Stimulated activated CD8-positive, alpha-beta memory T cell treated with anti-CD3 and anti-CD28 coated beads, Interleukin-15, amount 100 ng/mL, for 1 hour (primary cell): ENCODE measurements at places on chromosomes 3 and 15.

DNA sequence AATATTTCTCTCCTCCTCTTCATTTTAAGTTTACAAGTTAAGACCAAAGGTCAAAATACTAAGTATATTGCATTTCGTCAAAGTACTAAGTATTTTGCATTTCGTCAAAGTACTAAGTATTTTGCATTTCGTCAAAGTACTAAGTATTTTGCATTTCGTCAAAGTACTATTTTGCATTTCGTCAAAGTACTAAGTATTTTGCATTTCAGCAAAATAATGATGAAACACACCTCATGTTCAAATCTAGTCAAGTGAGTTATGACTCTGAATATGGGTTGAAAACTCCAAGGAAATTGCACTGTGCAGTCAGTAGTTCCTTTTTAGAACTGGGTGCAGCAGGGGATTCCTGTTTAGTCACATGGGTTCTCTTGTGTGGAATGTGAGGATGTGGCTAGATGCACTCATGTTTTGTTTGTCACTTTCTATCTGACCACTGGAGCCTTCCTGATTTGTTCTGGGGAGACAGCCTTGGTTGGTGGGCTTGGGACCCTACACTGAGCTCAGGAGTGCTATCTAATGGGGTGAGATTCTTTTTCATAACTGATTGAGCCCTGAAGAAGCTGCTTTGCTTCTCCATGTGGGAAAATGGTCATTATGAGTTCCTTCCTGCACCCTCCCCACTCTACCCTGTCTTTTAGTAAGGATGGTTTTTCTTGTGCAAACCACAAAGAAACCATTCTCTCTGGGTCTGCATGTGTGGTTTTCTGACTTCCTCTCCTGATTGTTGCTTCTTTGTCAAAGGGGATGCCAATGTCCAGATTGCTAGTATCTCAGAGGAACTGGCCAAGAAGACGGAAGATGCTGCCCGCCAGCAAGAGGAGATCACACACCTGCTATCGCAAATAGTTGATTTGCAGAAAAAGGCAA lies 73.4 kb downstream of the CCK start:
- DNase-seq, result no peak

DNA sequence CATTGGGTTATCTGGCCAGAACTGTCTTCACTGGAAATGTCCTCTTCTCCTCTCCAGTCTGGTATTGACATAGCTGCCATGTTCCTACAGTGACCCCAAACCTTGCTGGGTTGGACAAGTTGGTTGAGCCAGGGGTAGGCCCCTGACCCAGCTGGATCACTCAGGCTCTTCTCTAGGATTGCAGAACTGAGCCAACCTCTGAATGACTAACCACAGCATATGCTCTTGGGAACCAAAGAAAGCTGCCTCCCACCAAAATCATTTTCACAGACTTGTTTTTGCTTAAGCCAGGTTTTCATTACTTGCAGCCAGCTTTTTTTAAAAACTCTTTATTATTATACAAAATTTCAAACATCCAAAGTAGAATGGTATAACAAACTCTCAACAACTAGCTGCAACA lies 41.4 kb downstream of the FSIP1 start:
- DNase-seq, result no peak

DNA sequence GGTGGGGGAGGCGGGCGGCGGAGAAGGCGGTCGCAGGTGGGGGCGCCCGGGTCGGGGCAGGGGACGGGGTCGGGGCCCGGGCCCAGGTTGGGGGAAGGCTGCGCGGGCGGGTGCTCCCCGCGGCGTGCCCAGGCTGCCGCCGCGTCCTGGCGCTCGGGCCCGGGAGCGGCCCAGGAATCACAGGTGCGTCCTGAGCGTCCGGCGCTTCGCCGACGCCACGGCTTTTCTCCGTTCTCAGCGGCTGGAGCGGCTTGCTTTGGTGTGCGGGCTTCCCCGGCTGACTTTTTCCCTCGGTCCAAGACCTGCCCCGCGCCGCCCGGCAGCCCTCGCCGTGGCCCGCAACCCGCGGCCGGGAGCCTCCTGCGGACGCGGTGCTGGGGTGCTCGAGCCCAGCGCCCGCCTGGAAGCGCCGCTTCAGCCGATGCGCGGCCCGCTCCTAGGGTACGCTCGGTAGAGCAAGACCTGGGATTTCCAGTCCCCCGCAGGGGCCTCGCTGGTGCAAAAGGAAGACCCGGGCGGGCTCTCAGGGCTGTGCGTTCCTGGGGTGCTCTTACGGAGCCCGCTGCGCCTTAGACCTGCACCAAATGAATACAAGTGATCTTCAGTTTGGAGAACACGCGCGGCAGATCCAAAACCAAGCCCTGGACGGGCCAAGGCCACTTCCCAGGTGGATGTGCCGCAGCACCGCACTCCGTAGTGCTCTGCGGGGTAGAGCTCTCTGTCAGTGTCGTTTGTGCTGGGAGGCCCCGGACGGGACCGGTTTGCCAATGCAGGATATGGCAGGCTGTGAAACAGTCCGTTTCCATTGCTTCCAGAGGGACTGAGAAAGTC lies 639 bp downstream of the NIPA1 start:
- no peak for DNase-seq

- DNase-seq, result no peak
These were observed 332.8 kb downstream of the NLGN1 start for GRCh38 chr3:173730391-173730790.

DNA sequence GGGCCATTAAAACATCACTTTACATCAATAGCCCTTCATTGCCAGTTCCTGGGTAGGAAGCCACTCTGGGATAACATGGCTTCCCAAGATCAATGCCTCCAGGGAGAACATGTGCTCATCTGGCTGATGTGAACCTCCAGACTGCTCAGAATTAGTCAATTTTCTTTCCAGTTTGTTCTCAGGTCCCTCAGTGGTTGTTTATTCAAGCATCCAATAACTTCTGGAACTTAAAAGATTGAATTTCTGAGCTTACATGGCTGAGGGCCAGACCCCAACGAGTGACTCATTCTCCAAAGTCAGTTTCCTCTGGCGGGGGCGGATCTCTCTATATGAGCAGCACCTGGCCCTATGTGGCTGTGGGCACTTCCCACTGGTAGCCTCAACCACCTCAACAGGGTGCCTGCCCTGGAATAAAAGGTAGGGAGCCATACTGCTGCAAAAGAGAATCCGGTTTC lies 34.0 kb downstream of the LYZL4 start:
- DNase-seq, result no peak

DNA sequence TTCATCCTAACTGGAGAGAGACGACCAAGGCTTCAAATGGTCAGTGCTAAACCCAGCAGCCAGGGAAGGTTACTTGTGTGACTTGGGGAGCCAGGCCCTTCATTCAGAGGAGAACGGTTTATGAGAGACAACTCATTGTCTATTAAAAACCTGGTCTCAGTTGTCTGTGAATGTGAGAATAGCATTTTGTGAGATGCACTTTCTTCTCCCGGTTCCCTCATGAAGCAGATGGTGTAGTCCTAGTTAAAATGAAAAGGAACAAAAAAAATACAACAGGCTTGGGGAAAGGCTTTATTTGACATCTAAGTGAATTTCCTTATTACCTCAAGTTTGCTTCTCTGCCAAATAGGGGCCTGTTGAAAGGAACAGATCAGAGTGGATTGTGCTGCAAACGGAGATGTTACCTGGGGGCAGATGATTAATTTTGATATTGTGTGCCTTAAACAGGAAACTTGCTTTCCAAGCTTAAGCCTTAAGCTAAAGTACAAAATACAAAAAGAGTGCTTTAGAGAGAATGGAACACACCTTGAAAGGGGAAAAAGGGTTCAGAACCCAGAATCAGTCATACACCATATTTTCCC lies 202.7 kb upstream of the BHLHE40 start:
- no peak for DNase-seq

DNA sequence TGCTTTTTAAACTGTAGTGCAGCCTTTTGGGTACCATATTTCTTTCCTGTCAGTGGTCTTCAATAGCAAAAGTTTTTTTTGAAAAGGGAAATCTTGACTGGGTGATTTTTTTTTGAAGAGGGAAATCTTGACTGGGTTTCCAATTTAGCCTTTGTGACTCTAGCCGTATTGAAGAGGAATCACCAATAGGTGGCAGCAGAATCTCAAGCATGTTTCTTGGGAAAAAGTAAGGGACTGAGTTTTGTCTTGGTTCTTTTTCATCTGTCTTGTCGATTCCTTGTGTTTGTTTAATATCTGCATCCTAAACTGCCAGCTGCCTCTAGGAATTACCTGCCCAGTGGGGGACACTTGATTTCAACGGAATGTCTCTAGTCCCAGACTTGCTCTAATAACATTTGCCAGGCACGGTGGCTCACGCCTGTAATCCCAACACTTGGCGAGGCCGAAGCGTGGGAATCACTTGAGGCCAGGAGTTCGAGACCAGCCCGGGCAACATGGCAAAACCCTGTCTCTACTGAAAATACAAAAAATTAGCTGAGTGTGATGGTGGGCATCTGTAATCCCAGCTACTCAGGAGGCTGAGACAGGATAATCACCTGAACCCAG lies 89.2 kb downstream of the RBPMS2 start:
- DNase-seq, result no peak

DNA sequence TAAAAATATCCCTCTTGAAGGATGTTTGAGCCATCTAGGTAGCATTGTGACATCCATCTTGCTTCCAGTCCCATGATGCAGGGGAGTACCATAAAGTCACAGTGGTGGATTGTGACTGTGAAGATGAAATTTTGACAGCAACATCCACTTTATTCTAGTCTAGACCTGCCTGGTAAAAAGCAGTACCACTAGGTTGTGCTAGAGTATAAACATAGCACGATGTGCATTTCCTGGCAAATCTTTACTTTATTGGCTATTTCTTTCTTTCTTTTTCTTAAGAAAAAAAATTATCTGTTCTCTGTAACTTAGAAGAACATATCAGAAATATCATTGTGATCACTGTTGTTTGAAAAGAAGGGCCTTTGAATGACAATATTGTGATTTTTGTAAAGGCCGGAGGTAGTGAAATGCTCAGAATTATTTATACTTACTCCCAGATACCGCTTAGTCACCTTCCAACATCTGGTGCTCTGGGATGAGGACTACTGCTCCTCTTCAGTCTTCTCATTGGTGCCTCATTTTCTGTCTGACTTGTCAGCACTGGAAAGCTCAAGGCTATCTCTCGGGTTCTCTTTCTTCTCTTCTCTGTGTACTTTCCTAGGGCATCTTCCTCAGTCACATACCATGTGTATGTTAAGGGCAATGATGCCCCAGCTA lies 35.6 kb downstream of the AGBL1 start:
- no peak for DNase-seq

- DNase-seq, result no peak
These were observed 151.2 kb upstream of the RORA start for GRCh38 chr15:61380270-61380669.

- no peak for DNase-seq
These were observed 9.7 kb downstream of the LIPC start for GRCh38 chr15:58441376-58442070.

- DNase-seq, result no peak
These were observed 45.3 kb upstream of the FAM3D start for GRCh38 chr3:58711871-58712270.

DNA sequence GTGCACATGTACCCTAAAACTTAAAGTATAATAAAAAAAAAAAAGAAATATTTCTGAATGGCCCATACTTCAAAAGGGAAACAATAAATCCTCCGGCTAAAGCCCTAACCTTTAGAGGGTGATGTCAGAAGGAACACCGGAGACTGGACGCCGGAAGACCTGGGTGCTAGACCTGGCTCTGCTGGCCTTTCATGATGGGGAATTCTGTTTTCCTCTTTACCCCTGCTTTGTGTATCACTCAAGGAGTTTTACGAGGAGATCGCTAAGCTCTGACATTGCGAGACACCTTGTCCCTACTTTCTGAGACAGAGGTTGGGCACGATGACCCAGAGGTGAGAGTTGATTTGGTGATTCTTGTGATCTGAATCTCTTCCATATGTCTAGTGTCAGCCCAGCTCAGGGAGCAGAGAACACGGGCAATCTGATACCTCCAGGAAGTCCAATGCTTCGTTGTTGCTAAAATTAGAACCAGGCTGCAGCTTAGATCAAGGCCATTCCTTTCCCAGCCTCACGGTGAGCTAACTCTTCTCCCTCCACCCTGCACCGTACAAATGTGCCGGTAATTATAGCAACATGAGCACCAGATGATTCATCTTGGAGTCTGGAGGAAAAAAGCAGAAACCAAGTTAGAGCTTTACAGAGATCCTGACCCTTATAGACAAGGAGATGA lies 42.0 kb upstream of the CFAP161 start:
- DNase-seq, result no peak

DNA sequence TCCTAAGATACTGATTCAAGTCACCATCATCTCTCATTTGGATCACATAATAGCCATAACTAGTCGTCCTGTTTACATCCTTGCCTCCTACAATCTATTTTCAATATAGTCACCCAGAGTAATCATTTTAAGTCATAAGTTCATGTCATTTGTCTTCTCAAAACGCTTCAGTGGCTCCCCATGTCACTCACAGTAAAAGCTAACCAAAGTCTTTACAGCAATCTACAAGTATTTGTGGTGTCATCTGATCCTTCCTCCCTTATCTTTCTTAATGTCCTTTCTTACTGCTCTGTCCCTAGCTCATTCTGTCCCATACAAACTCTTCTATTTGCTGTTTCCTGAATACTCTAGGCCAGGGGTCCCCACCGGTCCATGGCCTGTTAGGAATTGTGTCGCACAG lies 28.8 kb downstream of the GBE1 start:
- no peak for DNase-seq

DNA sequence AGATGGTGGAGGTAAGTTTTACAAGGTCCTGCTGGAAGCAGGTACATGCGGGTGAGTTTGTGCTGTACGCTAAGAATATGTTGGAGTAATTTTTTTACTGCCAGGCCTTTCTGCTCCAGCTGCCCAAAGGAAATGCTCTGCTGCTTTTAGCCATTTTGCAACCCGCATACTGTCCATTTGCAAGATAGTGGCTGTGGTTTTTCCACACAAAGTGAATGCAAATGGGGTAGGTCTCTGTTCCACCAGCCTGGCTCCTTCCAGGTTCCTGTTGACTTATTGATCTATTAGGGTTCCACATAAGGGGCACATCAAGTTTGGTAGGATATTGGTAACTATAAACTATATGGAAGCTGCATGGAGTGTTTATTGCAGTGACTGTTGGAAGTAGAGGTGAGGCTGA lies 227.1 kb downstream of the SI start:
- no peak for DNase-seq

- DNase-seq, result no peak
These were observed 10.2 kb upstream of the MESP1 start for GRCh38 chr15:89761009-89761831.
